ENCODE measurements at places on chromosomes 5 and 9.

- DNase-seq: no peak
These were observed 21.9 kb downstream of the PITX1 start for GRCh38 chr5:135012033-135012588.

GRCh38 chr9:93463638-93464248 lies 10.4 kb upstream of the FAM120AOS start:
- no peak for DNase-seq

DNA sequence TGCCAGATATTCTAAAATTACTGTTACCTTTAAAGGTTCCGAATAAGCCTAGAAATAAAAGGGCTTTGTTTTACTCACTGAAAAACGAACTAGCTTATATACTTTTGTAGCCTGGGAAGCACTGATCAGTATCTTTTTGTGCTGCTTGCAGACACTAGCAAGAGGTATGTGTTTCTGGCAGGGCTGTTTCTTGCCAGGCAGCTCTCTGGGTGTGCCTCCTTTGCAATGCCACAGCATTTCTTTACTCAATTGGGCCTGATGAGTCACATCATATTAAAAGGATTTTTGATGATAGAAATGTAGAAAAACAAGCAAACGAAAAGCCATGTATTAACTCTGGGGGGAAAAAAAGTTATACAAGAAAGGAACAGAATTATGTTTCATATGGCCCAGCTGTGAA lies 35.6 kb downstream of the CD180 start:
- DNase-seq: no peak

- no peak for DNase-seq
These were observed 39.4 kb downstream of the PJA2 start for GRCh38 chr5:109370343-109370742.

DNA sequence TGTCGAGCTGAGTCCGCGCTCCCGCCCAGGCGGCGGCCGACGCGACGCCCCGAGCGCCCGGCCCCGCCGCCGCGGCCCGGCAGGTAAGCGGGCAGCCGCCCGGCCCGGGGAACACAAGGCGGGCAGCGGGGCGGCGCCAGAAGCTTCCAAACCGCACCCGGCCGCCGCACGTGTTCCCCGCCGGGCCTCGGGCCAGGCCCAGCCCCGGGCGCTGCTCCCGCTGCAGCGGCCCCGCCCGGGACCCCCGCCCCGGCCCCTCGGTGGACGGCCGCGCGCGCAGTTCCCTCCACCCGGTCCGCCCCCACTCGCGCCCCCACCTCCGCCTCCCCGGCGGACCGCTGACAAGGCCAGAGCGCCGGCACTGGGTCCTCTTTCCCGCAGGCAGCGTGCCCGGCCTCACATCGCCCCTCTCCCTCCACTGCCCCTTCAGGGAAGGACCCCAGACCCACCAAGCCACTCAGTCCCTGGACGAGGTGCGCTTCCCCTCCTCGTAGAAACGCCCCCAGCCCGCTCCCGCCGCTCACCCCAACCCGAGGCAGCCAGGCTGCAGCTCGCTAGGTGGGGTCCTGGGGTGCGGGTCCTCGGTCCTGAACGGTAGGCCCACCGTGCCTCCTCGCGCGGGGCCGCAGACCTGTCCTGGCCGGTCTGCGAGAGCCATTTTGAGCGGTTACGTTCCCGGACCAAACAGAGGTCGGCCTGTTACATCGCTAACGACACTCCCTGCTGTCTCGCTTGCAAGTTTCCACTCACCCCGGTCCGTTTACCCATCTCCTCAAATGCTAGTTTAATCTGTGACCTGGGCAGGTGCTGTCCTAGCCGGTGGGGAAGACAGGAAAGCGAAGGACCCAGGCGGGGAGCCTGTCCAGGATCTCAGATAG lies 475 bp downstream of the WDR5 start:
- no peak for DNase-seq

DNA sequence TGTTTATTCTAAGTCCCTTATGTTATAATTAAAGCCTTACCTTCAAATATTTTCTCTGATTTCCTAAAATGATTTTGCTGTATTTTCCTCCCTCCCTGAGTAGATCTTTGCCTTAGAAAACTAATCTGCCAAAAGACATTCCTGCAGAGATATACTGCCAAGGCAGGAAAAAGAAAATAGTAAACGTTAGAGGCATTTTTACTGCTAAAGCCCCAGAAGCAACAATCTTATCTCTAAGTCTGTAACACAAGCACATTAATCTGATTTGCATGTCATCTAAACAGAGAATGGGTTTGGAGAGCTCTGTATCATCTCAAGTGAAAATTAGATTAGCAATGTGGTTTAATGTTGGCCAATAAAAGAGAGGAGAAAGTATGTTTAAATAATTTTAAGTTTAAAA lies 847.7 kb downstream of the MAT2B start:
- no peak for DNase-seq

DNA sequence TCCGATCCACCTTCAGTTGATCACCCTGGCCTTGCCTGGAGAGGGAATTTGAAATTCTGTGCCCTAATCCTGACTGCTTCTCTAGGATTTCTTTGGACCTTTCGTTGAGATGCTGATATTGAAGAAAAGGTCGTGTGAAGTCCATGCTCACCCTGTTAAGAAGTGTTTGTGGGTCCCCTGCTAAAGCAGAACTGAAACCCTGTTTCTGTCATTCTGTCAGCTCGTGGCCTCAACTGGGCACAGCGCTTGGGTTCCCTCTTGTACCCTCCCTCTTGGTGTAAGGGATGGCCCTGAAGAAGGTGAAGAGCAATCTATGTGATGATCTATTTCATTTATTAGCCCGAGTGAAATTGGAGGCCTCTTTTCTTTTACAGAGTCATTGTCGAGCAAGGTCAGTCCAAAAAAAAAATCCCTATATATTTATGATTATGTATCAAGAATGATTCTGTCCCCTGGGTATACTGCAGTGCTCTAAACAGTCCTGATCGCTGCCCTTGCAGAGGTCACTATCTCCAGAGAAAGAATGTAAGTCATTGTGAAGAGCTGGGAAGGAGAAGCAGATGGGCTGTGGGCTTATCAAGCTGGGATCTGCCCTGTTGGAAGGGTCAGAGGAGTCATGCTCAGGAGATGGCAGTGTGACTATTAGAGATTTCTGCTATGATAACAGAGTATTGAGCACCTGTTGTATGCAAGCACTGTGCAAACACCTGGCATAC lies 56.1 kb downstream of the WWC1 start:
- no peak for DNase-seq

DNA sequence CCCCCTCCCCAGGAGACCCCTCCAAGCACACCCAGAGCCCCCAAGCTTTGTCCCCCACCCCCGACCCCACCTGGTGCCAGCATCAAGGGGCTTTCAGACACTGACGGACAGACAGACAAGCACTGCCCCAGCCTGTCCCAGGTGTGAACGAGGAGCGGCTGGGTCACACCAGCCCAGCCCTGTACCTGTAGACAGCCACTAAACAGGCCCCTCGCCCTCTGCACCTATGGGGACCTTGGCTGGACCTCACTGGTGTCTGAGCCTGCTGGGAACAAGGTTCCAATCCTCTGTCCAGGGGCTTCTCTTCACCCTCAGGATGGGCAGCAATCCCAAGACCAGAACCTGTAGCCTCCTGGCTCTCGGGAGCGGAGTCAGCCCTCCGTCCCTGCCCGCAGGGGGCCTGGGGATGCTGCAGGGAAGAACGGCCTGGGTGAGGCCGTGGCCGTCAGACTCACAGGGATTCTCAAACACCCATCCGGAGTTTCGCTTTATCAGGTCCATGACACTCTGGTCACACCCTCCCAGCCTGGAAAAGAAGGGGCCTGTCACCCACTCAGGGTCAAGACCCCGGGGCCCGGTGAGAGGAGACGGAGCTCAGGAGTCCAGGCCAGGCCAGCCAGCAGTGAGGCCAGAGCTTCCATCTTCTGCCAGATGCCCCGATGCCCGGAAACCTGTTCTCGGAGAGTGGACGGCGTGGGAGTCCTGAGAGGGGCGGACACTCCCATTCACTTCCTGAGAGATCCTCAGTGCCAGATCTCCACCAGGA lies 2.8 kb downstream of the LCN6 start:
- no peak for DNase-seq

DNA sequence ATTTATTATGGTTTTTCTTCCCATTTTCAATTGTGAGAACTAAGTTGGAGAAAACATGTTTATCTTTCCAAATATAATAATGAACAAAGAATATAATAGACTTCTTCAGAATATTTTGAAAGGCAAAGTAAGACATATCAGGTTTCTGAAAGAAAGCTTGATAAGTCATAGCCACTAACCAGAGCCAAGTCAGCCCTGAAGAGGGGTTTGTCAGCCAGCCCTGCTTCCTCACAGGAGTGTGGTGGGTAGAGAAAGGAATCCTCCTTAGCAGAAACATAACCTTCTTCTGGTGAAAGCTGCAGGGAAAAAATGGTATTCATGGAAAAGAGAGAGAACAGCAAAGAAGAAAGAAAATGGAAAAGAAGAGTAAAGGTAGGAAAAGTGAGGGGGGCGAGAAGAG lies 93.4 kb downstream of the MPDZ start:
- no peak for DNase-seq

DNA sequence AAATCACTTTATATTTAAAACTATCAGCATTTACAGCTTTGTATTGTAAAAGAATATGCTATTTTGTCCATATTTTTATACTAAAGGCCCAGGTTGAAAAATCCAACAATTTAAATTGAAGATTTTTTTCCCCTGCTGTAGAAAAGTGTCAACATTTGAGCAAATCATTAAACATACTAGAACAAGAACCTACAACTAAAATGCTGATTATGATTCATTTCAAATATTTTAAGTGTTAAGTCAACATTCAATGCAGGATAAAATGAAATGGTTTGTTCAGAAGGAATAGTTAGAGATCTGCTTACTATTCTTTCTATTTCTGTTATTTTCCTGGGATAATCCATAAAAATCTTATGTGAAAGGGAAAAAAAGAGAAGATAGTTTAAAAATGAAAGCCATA lies 866.5 kb upstream of the DMAC1 start:
- no peak for DNase-seq

DNA sequence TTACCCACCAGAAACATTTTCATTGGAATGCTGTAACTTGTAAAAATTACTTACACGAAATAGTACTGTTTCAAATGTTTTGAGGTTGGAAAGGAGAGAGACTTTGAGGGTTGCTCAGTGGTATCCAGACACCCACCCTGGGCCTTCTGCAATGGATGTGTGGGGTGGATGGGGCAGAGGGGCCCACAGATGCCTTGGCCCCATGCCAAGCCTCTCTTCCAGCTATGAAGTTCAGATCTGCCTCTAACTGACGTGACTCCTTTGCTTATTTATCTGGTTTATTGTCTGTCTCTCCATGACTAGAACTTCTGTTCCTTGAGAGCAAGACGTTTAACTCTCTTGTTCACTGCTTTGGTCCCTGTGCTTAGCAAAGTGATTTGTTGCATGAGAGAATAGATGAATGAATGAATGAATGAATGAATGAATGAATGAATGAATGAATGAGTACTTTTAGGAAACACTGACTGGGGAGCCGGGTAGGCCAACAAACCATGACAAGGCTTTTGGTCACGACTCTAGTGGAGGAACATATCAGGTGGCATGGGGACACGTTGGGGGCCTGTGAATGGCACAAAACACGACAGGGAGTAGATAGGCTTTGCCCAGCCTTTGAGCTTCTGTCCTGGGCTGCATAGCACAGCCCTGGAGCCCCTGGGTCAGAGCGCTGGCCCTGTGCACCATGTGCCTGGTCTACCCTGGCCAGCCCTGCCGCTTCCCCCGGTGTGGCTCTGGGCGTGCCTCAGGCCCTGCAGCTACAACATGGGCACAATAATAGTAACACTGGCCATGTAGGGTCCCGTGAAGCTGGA lies 31.8 kb downstream of the AK8 start:
- DNase-seq: no peak

DNA sequence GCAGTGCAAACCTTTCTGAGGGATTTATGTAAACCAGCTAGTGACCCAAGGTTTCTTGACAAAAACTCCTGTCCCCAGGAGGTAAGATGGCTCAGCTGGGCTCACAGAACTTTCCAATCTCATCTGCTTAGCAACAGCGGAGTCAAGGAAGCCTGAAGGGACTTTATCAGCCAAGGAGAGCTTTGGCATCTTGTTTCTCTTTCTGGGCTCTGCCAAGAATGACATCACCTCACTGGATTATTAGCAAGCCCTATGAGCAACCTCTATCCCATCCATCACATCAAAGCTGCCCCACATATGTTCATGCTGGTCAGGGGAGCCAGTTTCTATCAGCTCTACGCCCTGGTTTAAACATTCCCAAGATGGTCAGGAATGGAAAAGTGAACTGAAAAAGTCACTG lies 461.3 kb downstream of the ENC1 start:
- DNase-seq: no peak

DNA sequence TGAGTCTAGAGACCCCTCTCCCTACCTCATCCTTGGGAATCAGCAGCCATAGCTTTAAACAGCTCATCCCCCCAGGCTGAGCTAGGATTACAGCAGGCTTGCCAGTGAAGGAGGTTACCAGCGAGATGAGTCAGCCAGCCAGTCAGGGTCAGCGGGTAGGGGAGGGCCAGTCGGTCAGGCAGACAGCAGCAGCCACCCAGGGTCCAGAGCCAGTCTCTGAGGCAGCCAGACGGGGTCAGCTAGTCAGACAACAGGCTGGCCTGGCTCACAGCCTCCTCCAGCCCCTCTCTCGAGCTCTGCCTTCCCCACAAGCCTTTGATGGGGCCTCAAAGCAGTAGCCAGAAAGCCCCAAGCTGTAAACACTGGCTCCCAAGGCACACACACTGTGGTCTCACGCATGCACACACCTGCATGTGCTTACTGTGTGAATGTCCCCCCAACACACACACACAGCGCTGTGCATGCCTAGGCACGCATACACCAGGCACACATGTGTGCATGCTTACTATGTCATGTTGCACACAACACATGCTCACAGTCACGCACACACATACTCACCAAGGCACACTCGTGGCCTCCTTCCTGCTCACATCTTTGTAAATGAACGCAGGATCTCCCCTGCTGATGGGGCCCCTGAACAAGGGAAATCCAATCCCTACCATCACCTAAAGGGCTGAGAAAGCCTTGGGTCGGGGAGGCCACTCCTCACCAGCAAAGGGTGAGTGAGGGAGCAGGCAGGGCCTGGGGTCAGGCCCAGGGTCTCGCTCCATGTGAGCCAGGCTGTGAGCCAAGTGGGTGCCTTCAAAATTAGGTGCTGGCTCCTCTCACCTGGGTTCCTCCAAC lies 28.2 kb upstream of the CPLX2 start:
- DNase-seq: no peak

DNA sequence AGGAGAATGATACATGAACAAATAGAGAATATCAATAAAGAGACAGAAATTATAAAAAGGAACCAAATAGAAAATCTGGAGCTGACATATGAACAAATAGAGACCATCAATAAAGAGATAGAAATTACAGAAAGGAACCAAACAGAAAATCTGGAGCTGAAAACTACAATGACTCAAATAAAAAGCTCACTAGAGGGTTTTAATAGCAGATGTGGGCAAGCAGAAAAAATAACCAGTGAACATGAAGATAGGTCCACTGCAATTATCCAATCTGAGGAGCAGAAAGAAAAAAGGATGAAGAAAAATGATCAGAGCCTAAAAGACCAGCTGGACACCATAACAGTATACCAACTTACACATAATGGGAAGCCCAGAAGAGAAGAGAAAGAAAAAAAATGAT lies 353.7 kb downstream of the ARL15 start:
- DNase-seq: no peak
